Vagina (tissue), 2 donors: ENCODE measurements at places on chromosomes 12 and 14. TPM values are rescaled to one million over a fixed set of nuclear protein-coding genes. Genes with fewer than 3 reads are reported as not detected.
A peak's percentile ranks its signal among the peaks of the same experiment; 100 is the strongest.

The CLEC1B gene
- not detected for total RNA-seq

The ABCD2 gene
- 1.5 TPM for total RNA-seq

The PUS7L gene
- 13.0 TPM for total RNA-seq

The RFLNA gene
- 1.7 TPM for total RNA-seq

The NGB gene
- total RNA-seq: 1.7 TPM

The ARHGAP9 gene
- total RNA-seq: 28.7 TPM

The SNAPC1 gene
- total RNA-seq: 6.6 TPM

The TMEM179 gene
- 7.9 TPM for total RNA-seq

DNA sequence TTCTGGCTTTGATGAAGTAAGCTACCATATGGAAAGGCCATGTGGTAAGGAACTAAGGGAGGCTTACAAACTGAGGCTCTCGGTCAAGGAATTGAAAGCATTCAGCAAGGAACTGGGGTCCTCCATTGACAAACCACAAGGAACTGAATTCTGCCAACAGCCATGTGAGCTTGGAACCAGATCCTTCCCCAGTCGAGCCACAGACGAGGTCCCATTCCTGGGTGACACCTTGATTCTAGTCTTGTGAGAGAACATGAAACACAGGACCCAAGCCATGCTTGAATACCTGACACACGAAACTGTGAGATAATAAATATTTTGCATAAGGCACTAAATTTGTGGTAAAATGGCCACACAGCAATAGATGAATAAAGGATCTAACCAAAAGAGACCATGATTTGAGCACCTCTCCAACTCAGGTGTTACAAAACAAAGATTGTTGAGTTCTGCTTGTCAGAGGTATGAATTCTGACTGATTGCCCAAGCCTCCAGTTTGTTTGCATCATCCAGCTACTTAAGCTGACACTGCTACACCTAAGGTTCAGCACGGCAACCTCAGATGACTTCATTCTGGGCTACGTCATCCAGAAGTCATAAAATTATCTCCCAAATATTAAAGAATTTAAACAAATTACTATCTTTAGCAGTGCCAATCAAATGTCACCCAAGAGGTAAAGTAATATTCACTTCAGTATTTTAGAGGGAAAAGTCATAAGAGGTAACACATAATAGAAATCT, 59.4 kb downstream of the GARIN6 start:
- no peaks in the 10 kb centered on the region for H3K36me3 ChIP-seq
- H3K27ac ChIP-seq: no peak overlapping the region
- DNase-seq: no peak
- H3K4me1 ChIP-seq: no peaks in the 10 kb centered on the region
- H3K27me3 ChIP-seq: no peaks in the 10 kb centered on the region
- H3K4me3 ChIP-seq: no peak overlapping the region

GRCh38 chr12:43318021-43318420, 234.0 kb downstream of the ADAMTS20 start:
- no peak for DNase-seq
- H3K27ac ChIP-seq: no peak overlapping the region
- H3K4me3 ChIP-seq: no peak overlapping the region
- no peaks in the 10 kb centered on the region for H3K4me1 ChIP-seq

DNA sequence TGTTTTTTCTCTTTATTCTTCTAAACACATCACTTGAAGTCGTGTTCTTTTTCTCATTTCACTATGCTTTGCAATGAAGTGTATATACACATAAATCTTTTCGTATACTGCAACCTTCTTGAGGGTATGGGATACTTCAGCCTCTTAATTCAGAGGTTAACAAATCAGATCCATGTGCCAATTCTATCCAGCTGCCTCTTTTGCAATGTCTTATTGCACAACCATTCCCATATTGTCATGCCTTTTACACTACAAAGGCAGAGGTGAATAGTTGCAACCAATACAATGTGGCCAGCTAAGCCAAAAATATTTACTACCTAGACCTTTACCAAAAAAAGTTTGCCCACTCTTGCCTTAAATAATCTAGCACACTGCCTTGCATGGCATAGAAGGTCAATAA, 224.5 kb upstream of the FOXG1 start:
- H3K27me3 ChIP-seq: no peaks in the 10 kb centered on the region
- H3K36me3 ChIP-seq: no peaks in the 10 kb centered on the region
- no peak overlapping the region for H3K4me3 ChIP-seq
- no peak overlapping the region for H3K27ac ChIP-seq
- H3K4me1 ChIP-seq: no peaks in the 10 kb centered on the region
- DNase-seq: no peak

- no peaks in the 10 kb centered on the region for H3K27me3 ChIP-seq
Measured at GRCh38 chr12:67757651-67758050, 109.1 kb downstream of the DYRK2 start.

DNA sequence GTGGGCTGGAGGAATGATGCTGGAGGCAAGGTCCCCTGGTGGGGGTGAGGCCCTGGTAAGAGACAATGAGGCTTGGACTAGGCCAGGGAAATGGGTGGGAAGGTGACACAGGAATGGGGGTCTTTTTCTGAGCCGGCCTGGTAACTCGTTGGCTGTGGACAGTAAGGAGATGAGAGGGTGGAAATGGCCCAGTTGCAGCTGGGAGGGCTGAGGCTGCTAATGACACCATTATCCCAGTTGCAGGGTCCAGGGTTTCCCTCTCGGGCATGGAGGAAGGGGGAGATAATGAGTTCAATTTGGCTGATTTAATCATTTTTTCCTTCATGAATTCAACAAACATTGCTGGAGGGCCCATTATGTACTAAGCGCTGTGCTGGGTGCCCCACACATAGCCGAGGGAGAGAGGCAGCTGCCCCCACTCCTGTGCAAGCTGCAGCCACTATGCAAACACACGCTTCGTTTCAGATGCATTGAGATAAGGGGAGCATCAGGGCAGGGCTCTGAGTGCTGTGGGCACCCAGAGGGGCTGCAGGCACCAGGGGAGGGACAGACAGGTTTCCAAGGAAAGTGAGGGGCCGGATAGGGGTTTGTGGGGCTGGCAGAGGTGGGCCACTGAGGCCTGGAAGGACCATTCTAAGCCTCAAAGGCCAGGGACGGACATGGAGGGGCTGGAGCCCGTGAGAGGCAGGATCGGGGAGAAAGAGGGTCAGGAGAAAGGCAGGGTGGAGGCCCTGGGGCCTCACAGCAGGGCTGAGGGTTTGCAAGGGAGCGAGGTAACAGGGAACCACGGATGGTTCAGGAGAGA, 43.2 kb upstream of the MEG3 start:
- DNase-seq: no peak
- H3K4me3 ChIP-seq: no peak overlapping the region
- no peaks in the 10 kb centered on the region for H3K27me3 ChIP-seq
- no peaks in the 10 kb centered on the region for H3K4me1 ChIP-seq

- no peaks in the 10 kb centered on the region for H3K36me3 ChIP-seq
- no peak overlapping the region for H3K4me3 ChIP-seq
- no peaks in the 10 kb centered on the region for H3K4me1 ChIP-seq
- H3K27me3 ChIP-seq: no peaks in the 10 kb centered on the region
Measured at GRCh38 chr14:59020382-59020781, 168.1 kb upstream of the DAAM1 start.

DNA sequence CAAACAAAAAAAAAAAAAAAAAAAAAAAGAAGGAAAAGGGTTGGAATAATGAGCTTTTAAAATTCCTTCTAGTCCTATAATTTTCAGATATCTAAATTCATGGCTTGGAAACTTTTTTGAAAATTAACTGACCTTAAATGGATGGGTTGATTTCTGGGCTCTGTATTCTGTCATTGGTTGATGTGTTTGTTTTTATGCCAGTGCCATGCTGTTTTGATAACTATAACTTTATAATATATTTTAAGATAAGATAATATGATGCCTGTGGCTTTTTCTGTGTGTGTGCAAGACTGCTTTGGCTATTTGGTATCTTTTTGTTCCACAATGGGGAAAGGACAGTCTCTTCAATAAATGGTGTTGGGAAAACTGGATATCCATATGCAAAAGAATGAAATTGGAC, 7.3 kb downstream of the OR10G3 start:
- no peaks in the 10 kb centered on the region for H3K27me3 ChIP-seq
- H3K4me1 ChIP-seq: no peaks in the 10 kb centered on the region
- no peak overlapping the region for H3K4me3 ChIP-seq
- H3K36me3 ChIP-seq: no peaks in the 10 kb centered on the region
- DNase-seq: no peak
- no peak overlapping the region for H3K27ac ChIP-seq

DNA sequence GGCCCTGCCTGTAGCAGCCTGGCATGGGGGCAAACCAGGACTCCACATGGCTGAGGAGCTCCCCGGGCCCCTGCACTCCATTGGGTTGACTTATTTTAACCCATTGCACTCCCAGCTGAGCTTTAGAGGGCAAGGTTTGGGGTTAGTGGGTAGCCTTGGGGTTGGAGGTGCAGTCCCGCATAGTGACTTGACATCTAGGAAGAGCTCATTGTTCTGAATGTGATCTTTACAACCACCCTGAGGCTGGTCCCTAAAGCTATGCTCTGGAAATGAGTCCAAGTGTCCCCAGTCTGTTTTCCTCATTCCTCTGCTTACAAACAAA, 36.4 kb downstream of the NFKBIA start:
- peak overlapping the region; percentile 24 for H3K27ac ChIP-seq
- H3K27me3 ChIP-seq: no peaks in the 10 kb centered on the region
- H3K4me3 ChIP-seq: no peak overlapping the region
- no peaks in the 10 kb centered on the region for H3K36me3 ChIP-seq

DNA sequence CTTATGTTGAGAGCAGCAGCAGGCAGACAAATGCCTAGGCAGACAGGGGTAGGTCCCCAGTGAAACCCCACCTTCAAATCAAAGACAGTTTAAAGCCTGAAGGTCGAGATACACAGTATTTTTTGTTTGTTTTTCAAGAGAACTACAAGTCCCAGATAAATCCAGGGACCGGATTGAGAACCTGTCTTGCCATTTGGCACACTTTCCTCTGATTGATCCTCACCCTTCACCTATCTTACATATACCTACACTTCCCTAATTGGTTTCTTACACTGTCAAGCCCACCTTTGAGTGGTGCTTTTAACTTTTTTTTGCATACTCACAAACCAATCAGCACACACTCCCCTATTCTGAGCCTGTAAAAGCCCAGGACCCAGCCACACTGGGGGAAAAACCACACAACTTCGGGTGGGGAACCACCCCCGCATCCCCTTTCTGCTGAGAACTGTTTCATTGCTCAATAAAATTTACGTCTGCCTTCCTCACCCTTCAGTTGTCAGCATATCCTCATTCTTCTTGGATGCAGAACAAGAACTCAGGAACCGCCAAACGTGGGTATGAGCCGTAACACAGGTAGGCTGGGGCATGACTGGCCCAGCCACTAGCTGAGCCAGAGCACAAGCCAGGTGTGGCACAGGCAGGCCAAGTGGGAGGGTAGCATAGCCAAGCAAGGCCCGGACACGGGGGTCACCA, 11.1 kb downstream of the DICER1 start:
- peak overlapping the region; percentile 28 for H3K27ac ChIP-seq
- H3K27me3 ChIP-seq: no peaks in the 10 kb centered on the region
- H3K36me3 ChIP-seq: no peaks in the 10 kb centered on the region
- H3K4me1 ChIP-seq: peaks cover 83% of the 10 kb centered on the region
- DNase-seq: no peak

DNA sequence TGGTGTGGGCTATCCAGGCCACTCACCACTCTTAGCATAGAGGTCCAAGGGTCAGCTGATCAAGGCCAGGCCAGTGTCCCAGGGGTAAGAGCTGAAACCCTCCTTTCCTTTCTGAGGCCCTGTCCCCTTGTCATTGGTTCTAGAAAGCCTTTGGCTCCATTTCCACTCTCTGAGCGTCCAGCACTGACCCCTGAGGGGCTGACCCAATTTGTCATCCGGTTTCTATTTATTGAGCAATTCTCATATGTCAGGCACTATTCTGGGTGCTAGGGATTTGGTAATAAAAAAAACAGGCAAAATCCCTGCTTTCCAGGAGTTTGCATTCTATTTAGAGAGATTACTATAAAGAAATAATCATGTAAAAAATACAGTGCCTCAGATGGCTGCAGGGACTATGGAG, 3.4 kb downstream of the KRT77 start:
- no peaks in the 10 kb centered on the region for H3K36me3 ChIP-seq
- no peaks in the 10 kb centered on the region for H3K27me3 ChIP-seq
- no peak for DNase-seq
- H3K4me1 ChIP-seq: no peaks in the 10 kb centered on the region
- no peak overlapping the region for H3K27ac ChIP-seq
- H3K4me3 ChIP-seq: no peak overlapping the region

DNA sequence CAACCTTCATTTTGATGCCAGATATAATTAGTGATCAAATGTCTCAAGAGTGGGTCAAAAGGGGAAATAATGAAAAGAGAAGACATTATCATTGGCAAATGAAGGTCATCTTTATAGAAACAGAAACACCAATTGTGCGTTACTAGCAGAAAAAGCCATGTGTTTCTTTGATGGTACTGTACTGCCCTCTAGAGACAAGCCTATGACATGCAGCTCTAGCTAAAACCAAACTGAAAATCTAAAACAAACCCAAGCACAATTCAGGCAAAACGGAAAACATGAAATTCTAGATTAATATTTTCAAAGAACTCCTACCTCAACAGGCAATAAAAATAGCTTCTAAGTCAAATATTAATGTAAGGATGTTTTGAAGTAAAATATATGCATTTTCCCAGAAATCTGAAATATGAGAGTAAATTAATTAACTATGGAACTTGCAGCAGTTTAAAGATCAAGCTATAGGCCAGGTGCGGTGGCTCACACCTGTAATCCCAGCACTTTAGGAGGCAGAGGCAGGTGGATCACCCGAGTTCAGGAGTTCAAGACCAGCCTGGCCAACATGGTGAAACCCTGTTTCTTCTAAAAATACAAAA, 115.4 kb downstream of the KLHL28 start:
- H3K27me3 ChIP-seq: no peaks in the 10 kb centered on the region
- no peaks in the 10 kb centered on the region for H3K36me3 ChIP-seq
- H3K4me1 ChIP-seq: no peaks in the 10 kb centered on the region
- no peak overlapping the region for H3K27ac ChIP-seq

DNA sequence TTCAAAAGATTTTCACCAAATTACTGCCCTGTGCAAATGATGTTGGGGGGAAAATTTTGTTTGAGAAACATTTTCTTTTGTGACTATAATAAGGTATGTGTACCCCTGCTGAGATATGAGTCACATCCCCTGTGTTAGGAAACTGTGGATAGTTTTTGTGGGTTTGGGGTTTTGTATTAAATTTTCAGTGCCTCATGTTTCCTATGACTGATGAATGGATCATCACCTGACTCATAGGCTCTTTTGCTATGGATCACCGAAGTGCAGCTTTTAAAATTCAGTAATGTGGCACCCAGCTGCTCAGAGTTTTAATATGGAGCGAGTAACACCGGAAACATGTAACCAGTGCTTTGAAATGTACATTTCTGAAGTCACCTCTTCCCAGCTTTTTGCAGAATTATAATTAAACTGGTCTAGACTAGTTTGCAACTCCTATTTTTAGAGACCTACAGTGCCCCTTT, 167.4 kb upstream of the HMGA2 start:
- no peaks in the 10 kb centered on the region for H3K36me3 ChIP-seq
- no peak for DNase-seq
- H3K27ac ChIP-seq: no peak overlapping the region
- no peaks in the 10 kb centered on the region for H3K27me3 ChIP-seq
- no peaks in the 10 kb centered on the region for H3K4me1 ChIP-seq
- no peak overlapping the region for H3K4me3 ChIP-seq

GRCh38 chr12:7693793-7694192, 1.8 kb downstream of the GDF3 start:
- H3K27ac ChIP-seq: no peak overlapping the region
- H3K4me3 ChIP-seq: no peak overlapping the region
- H3K36me3 ChIP-seq: no peaks in the 10 kb centered on the region
- H3K4me1 ChIP-seq: no peaks in the 10 kb centered on the region
